ENCODE measurements at places on chromosomes 3 and 15.

DNA sequence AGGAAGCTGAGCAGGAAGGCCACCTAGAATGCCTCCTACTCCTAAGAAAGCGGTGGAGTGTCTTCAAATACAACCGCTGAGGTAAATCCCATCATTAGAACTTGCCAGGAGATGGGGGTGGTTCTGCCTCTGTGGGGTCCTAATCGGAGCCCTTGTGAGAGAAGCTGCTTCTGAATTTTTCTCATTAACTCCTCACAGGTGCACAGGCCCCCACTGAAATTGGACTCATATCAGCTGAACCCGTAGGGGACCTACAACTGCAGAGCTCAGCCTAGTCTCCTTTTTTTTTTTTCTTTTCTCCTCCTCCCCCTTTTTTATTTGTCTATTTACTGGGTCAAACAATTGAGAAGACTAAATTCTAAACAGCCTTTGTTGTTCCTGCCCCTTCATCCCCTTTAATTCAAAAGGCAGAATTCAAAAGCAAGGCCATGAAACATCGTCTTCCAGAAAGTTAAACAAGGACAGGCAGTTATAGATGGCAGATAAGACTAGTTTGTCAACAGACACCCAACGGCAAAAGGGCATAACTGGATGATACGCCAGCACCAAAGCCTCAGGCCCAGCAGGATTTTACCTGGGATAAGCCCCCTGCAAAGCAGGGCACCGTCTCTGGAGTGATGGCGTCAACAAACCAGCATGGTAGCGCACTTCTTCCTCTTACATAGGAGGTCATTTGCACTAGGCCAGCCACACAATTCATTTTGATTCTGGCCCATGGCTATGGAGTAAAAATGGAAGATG is 213.7 kb upstream of the HES1 start:
- DNase-seq: no peak

DNA sequence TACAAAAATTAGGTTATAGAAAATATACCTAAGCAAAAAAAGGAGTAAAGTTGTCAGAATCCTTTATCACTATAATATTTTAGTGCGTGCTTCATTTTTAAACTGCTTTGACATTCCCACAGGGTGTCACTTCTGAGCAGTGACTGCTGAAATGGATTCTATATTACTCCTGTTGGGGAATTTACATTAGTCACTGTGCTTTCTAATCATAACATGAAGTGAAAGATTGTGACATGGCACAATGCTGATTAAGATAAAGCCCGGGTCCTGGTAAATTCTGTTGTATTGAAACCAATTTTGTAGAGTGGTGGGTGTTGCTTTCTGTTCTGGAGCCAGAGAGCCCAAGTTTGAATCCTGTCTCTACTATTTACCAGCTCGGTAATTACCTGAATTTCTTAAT is 36.4 kb upstream of the EHHADH start:
- DNase-seq: no peak

DNA sequence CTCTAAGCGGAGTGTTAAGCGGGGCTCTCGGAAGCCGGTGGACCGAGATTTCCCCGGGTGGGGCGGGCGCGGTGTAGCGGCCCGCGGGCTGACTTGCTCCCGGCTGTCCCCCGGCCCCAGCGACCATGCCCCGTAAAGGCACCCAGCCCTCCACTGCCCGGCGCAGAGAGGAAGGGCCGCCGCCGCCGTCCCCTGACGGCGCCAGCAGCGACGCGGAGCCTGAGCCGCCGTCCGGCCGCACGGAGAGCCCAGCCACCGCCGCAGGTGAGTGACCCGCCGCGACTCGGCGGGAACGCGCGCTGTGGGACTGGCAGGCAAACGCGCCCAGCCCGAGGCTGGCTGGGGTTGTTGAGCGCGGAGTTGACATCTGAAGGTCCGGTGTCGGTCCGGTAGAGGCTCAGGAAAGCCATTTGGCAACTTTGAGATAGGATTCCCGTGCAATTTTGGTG is 1.3 kb downstream of the SMC4 start:
- no peak for DNase-seq

GRCh38 chr3:115996420-115997108 is 373.3 kb downstream of the GAP43 start:
- no peak for DNase-seq

- DNase-seq: no peak
Measured at GRCh38 chr3:186166036-186166435, 57.1 kb upstream of the ETV5 start.

DNA sequence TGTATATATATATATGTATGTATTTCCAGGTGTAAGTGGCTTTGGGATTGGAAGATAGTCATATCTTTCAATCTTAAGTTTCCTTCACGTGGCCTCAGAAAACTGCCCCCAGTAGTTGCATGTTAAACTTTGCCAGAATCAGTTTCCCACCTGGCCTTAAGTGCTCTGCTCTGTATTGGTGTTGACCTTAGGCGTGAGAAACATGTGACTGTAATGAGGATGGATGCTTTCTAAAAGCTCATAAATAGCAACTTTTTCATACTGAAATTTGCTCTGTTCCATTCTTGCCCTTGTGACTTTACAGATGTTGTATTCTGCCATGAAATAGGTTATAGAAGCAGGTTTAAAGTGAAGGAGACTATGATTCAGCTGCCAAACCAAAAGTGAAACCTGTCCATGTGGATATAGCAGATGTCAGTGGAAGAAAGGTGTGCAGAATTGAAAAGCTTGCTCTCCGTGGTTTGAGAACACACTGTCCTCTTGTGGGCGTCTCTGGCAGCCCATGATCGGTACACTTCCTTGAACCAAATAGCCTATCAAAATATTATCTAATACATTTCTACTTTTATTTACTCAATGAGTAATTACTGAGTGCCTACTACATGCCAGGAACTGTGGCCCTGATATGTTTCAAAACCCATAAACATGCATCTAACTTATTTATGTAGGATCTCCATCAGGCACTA is 15.8 kb downstream of the SCG5 start:
- no peak for DNase-seq

- DNase-seq: no peak
Measured at GRCh38 chr3:143309705-143310104, 190.1 kb downstream of the CHST2 start.

Data from NCI-H2081 treated with DMSO at 0.1 percent for 48 hours (cell line).